DND-41 (cell line): ENCODE measurements at places on chromosomes 4 and X.

DNA sequence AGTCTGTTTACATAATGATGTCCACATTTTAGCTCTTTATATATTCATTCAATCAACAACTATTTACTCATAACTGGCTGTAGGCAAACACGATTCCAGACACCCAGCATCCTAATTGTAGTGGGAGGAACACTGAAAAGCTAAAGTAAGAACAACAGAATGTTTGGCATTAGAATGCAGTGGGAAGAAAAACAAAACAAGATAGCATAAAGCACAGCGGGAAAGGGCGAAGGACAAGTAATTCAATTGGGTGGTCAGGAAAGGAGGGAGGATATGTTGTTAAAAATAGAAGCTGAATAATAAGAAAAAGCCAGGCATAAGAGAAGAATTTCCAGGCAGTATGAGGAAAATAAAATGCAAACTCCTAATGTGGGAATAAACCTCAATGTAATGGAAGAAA, 189.5 kb upstream of the FAT4 start:
- no peak for DNase-seq

DNA sequence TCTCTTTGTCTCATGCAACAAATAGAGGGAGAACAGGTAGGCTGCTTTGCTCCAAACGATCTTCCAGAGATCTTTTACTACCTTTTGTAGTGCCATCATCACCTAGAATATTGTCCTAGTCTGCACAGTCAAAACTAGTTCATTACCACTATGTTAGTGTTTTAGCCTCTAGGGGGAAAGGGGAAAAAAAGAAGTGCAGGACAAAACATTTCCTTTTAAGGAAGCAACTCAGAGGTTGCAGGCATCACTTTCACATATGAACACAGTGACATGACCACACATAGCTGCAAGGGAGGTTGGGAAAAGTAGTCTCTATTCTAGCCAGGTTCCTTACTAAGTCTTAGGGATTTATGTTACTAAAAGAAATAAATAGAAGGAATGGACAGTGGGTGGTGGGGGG, 39.3 kb upstream of the RAP2C start:
- no peak for DNase-seq

DNA sequence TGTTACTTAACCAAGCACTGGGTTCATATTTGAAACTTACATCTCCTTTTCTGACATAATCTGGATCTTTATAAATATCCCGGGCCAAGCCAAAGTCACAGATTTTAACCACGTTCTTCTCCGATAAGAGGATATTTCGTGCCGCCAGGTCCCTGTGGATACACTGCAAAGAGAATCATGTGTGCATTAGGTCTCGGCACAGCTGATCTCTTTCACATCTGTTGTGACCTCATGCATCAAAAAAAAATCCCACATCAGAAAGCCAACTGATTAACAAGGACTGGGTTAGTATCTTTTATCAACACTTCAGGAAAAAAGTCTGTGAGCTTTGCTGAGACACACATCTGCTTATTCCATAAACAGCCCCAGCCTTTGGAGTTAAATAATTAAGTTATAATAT, 35.5 kb downstream of the KDR start:
- DNase-seq, result no peak

DNA sequence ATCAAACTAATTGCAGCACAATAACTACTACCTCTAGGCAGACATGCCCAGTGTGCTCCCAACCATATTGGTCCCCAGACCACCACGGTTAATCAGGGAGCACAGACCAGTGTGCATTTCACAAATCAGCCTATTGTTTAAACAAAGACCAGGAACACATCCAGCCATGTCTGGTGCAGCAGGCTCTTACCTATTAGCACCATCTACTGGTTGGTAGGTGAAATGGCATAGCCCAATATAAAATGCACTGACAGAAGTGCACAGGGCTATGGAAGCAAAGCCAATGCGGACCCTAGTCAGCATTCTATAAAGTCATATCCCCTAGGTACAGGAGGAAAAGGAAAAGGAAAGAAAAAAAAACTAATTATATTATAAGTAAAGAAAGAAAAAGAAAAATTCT, 15.5 kb upstream of the CYLC1 start:
- no peak for DNase-seq

DNA sequence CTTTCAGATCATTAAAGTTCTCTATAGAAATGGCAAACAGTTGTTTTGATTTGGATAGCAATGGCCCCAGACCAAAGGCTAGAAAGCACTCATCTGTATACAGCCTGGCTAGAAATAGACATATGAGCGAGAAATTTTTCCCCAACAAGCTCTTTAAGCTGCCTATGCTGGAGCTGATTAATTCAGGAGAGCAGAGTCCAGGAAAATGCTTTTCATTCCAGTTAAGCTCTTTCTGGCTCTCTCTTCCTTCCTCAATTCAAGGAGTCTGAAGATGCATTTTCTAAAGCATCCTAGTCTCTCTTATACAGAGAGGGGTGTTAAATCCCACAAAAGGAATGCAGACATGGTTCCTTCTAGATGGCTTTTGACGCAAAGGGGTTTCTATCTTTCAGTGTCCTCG, 141.7 kb upstream of the RAI2 start:
- DNase-seq, result no peak

DNA sequence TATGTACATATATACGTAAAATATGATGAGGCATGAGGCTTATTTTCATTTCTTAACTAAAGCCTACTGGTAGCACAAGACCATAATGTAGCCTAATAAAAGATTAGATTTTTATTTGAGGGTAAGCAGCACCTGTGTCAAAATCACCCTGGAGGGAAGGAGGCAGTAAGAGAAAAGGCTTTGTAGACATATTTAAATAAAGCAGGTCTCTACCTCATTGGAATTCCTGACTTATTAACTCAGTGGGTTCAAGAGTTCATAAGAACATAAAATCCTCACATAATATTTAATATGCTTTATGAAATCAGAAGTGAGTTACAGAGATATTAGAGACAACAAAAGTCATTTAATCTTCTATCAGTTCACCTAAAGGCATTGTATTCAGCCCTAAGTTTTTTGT, 261.6 kb upstream of the ANKRD50 start:
- DNase-seq, result no peak

- no peak for DNase-seq
These were observed 71.1 kb downstream of the SHOX start for GRCh38 chrX:701673-702072.

- no peak for DNase-seq
These were observed 25.9 kb upstream of the LNX1 start for GRCh38 chr4:53617101-53617680.

DNA sequence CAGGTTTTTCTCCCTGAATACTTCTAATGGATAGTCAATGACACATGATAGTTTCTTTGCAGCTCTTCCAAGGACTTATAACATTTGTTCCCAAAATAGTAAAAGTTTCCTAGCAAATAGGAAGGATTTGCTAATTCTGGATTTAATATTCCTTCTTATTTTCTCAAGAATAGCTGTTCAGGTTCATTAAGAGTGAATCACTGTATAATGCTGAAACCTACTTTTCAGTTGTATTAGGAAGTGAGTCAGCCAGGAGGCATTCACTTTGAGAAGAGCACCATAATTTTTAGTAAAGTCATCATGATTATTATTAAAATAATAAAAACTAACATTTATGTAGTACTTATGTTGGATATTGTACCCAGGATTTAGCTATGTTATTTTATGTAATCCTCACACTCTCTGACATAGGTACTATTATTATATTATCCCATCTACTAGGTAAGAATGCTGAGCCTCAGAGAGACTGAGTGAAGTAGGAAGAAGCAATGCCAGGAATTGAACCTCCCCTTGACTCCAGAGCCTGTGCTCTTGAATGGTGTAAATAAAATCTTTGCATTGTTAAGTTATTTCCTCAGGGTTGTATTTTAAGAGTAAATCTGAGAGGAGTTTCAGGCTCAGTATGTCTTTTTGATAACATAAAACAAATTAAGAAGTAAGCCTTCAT, 114.8 kb downstream of the REELD1 start:
- no peak for DNase-seq

GRCh38 chr4:94741304-94741703, 16.5 kb upstream of the BMPR1B start:
- DNase-seq, result no peak

- DNase-seq, result no peak
These were observed 24.1 kb downstream of the FAM47E start for GRCh38 chr4:76275486-76276124.

DNA sequence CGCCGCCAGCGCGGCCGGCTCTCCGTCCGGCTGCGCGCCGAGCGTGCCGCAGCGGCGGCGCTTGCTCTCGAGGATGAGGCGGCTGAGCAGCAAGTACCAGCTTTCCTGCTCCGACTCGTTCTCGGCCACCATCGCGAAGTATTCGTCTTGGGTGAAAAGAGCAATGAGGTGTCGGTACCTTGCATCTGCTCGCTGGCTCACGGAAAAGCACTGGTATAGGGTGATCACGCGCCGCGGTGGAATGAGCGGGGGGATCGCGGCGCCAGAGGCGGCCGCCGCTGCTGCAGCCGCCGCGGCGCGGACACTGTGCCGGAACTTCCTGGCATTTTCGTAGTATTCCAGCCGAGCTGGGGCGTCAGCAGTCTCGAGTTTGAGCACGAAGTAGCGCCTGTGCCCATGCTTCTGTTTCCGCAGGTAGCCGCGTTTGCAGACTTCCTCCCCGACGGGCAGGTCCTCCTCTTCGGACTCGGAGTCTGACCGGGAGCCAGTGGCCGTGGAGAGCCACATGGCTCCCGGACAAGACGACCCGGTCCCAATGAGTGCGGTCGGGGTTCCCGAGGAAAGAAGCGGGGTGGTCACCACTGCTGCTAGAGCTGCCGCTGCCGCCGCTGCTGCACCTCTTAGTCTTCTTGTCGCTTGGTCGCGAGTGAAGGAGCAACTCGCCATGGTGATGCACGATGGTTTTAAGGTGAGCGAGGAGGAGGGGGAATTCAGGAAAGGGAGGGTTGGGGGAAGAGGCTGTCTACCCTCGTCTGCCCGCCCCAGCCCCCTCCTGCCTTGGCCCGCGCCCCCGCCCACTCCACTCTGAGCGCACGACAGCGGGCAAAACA, 469 bp downstream of the IRS4 start:
- DNase-seq, result no peak
